Activated CD4-positive, alpha-beta T cell treated with anti-CD3 and anti-CD28 coated beads for 48 hours (primary cell): ENCODE measurements at places on chromosomes 3 and 15.

- peak; percentile 42 for DNase-seq
These were observed 5.5 kb upstream of the GP5 start for GRCh38 chr3:194404365-194405140.

DNA sequence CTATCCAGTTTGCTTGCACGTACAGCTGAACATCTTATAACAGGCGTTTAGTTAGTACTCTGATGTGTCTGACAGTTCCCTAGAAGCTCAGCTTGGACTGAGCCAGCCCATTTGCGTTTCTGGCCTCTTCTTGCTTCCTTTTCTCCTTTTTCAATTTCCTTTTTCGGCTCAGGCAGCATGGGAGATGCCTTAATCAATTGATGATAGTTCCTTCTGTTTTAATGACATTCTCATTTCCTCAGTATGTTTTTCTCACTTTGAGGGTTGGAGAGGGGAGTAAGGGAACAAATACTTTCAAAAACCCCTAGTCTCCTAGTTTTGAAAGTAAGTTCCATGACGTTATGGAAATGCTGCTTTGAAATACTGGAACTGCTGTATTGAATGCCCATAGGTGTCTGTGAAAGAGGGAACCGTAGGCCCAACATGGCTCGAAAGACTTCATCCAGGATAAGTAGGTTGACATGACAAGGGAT is 18.9 kb downstream of the IL1RAP start:
- no peak for DNase-seq

- DNase-seq, result peak; percentile 69
These were observed 48.5 kb downstream of the CHCHD6 start for GRCh38 chr3:126752303-126753190.

DNA sequence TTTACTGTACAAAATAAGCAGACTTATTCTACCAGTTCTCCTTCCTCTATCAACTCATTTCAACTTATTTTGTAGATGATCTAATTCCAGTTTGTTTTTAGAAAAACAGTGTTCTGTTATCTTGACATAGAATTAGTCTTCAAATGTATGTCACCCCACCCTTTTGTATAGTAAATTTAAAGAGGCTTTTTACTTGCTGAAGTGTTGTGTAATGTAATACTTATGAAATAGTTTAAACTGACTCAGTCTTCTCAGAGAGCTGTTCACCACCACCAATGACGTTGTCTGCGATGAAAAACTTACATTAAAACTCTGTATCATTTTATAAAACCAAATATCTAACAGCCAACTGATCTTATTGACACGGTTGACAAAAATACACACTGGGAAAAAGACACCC is 82.9 kb downstream of the RAP2B start:
- no peak for DNase-seq

- no peak for DNase-seq
These were observed 230.0 kb upstream of the LYSMD4 start for GRCh38 chr15:99963096-99963825.

- DNase-seq, result no peak
These were observed 242.6 kb upstream of the TOPAZ1 start for GRCh38 chr3:43998836-43999727.

DNA sequence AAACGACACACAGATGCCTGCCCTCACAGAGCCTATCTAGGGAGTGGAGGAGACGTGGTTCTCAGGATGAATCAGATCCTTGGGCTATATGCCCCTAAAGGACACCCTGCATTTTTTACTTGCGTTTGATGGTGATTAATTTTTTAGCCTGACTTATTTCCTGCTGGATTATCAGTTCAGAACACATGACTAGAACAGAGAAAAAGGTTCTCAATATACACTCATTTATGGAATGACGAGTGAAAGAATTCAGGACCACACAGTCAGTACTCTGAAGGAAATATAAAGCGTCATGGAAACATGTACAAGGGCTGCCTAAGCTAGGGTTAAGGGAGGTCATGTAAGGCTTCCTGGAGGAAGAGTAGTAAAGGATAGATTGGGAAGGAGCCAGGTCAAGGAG is 121.8 kb downstream of the SSR3 start:
- no peak for DNase-seq

- peak; percentile 51 for DNase-seq
These were observed 99.8 kb upstream of the HERC1 start for GRCh38 chr15:63933522-63933921.

DNA sequence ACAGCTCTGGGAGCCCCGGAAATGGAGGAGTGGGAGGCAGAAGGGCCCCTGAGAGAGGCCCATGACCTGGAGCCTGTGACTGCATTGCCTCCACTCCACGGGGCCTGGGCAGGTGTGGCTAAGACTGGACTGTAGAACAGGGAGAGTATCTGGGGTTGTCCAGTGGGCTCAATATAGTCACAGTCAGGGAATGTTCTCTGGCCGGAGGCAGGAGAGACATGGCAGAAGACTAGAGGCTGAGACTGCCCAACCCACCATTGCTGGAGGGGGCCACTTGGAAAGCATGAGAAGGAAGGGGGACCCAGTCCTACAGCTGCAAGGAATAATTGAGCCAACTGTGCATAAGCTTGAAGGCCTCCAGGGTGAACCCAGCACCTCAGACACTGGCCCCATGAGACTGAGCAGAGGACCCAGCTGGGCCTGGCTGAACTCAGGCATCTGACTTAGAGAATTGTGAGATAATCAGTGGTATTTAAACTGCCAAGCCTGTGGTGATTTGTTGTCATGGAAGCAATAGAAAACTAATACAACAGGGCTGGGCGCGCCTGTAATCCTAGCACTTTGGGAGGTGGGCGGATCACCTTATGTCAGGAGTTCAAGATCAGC is 33.1 kb downstream of the NIPA2 start:
- DNase-seq, result no peak

DNA sequence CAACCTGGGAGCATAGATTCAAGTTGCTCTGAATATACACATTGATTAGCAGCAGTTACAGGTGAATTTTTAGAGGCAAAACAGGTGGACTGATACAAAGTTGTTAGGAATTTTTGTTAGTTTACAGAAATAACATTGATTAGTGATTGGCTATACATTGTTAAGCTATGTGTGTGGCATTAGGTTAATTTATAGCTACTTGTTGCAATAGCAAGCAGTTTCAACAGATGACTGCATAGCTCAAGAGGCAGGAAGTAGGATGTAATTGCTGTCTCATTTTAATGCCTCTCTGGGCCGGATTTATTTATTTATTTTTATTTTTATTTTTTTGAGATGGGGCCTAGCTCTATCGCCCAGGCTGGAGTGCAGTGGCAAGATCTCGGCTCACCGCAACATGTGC is 99.7 kb downstream of the TCF12 start:
- no peak for DNase-seq

DNA sequence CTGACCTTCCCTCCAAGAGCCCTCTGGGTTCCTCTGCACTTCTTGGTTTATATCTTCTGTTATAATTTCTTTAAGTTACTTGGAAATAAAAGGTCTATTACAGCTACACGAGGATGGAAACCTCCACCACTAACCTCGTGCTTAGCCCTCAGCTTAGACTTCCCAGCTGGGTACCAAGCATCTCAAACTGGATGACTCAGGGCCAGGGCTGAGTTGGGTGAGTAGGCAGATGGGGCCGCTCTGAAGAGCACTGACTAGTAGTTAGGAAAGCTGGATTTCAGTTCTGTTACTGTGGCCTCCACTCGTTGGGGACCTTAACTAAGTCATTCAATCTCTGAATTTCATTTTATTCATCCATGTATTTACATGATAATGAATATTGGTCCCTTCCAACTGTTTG is 1036.6 kb downstream of the IGSF11 start:
- no peak for DNase-seq

GRCh38 chr3:133404920-133405319 is 5.1 kb downstream of the BFSP2 start:
- no peak for DNase-seq

DNA sequence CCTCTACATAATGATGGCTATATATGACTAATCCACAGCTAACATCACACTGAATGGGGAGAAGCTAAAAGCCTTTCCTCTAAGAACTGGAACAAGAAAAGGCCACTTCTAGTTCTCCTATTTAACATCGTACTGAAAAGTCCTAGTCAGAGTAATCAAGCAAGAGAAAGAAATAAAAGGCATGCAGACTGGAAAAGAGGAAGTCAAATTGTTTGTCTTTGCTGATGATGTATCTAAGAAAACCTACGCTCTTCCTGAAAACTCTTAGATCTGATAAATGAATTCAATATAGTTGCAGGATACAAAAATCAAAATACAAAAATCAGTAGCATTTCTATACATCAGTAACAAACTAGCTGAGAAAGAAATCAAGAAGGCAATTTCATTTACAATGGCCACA is 116.9 kb downstream of the TP63 start:
- no peak for DNase-seq

GRCh38 chr3:152269831-152270734 is 1.4 kb downstream of the MBNL1 start:
- no peak for DNase-seq

DNA sequence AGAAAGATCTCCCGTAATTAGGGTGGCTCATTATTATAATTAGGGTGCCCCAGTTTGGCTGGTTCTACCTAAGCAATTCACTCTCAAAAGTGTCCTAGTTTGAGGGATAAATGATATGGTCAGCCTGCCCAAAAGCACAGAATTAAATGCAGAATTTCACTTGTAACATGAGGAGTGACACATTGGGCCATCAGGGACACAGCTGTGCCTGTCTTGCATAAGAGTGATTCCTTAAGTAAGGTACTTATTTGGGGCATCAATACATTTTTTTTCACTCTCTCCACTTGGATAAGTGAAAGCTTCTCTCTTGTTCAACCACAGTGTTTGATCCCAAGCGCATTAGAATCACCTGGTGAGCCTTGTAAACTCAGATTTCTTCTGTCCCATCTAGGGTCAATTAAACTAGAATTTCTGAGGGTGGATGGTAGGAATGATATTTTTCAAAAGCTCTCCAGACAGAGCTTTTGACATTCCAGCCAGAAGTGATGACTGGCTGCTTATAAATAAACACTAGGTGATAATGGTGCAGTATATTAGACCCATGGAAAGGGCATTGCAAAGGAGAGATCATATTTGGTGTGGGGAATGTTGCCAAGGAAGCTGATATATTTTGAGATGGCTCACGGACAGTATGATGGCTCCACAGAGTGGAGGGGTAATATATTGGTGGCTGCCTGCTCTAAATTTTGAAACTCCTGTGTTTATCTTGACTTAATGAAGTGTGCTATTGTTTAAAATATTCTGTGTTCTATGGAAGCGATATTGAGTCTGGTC is 458.1 kb upstream of the RASGRP1 start:
- no peak for DNase-seq

- no peak for DNase-seq
These were observed 9.5 kb upstream of the MANF start for GRCh38 chr3:51375571-51375970.

- DNase-seq, result no peak
These were observed 386.6 kb upstream of the WNT5A start for GRCh38 chr3:55873523-55874254.

DNA sequence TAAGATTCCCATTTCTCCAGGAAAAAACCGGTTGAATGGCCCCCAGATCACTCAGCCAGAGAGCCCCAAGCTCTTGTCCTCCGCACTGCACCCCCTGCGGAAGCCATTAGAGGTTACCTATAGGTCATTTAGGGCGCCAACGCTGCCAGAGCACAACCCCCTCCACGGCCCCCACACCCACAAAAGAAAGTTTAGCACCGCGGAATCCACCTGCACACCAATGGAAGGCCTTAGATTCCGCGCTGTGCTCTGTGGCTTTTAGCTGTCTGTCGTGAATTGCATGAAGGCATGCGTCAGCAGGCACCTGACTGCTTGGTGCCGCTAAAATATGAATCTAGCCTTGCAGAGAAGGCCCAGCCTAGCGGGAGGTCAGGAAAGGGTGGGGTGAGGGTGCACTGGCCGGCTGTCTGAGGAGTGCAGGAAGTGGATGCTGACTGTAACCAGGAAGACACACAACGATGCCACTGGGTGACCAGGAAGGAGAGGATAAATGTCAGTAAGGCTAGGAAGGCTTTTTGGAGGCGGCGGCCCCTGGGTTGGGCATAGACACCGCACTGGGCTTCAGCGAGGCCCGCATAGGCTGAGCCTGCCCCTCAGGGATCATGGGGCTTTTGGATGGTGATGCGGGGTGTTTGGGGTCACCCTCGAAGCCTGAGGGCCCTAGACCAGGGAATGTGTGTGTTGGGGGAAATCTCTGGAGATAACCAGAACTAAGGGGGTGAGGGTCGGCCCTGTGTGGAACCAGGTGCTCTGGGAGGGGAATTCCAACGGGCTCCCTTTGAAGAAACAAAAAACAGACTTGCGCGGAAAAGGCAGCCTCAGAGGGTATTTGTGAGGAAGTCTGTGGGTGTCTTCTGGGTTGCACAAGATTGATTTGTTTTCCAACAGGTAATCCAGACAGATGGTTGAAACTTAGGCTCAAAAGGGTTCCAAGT is 976 bp upstream of the NUP210 start:
- DNase-seq, result peak; percentile 88

GRCh38 chr3:87901141-87901540 is 157.7 kb downstream of the CGGBP1 start:
- no peak for DNase-seq

- DNase-seq, result no peak
These were observed 32.5 kb downstream of the ITPR1 start for GRCh38 chr3:4525560-4526223.

GRCh38 chr15:76208786-76209424 is 102.4 kb downstream of the ETFA start:
- no peak for DNase-seq

DNA sequence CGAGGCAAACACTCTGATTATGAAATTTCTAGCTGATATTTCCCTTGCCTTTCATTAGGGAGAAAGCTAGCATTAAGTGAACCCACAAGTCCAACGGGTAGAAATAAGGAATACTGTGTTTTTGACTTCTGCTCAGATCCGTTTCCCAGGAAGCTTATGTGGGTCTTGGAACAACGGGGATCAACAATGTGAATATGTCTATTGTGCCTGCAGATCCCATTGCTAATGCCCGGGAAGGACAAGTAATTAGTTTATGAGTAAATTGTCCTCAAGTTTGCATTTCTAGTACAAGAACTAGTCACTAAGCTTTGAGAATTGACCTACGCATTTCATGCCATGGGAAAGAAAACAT is 236.4 kb downstream of the UACA start:
- no peak for DNase-seq

DNA sequence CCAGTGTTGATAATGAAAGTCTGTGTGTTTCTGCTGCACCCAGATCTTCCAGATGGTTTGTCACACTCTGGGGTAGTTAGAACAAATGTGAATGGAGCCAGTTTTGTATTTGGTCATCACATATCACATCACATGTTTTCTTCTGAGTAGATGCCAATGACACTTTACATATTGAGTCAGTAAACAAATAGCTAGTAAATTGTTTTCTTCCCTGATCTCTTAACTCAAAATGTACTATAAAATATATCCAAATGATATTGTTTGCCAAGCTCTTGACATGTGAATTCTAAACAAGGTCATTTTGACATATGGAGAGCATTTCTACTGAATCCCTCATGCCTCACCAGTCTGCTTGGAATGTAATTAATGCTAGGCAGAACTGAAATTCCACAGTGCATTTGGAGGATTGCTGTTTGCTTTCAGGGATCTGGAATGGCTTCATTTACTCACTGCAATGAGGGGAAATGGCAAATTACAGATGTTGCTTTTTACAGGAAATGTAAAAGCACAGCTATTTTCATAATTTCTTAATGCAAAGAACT is 45.0 kb downstream of the PDHB start:
- no peak for DNase-seq

- DNase-seq, result peak; percentile 58
These were observed at the start of gene SV2B for GRCh38 chr15:91099995-91100813. TSS of gene SV2B (plus strand) at chr15:91100257. CDS start at chr15:91226264, 126,007 bp downstream.
